ENCODE measurements at places on chromosomes 16 and 17. TPM values are rescaled to one million over a fixed set of nuclear protein-coding genes. Genes with fewer than 3 reads are reported as not detected.

GRCh38 chr17:60139438-60140285 lies 10.1 kb upstream of the CA4 start:
- DNase-seq = no peak

Gene CACNG5
- total RNA-seq = not detected

Gene SCN4A
- under 0.01 TPM for total RNA-seq

GRCh38 chr17:57915985-57916757 lies 39.0 kb downstream of the CUEDC1 start:
- DNase-seq = no peak

DNA sequence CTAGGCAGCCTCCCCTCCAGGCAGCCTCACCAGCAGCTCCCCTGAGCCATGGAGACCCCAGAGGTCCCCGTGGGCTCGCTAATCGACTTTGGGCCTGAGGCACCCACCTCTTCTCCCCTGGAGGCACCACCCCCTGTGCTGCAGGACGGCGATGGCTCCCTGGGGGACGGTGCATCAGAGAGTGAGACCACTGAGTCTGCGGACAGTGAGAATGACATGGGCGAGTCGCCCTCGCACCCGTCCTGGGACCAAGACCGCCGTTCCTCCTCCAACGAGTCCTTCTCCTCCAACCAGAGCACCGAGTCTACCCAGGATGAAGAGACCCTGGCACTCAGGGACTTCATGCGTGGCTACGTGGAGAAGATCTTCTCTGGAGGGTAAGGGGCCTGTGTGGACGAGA lies 39.4 kb downstream of the KIAA0513 start:
- DNase-seq = no peak

Gene TOM1L1
- total RNA-seq = 26.4 TPM

DNA sequence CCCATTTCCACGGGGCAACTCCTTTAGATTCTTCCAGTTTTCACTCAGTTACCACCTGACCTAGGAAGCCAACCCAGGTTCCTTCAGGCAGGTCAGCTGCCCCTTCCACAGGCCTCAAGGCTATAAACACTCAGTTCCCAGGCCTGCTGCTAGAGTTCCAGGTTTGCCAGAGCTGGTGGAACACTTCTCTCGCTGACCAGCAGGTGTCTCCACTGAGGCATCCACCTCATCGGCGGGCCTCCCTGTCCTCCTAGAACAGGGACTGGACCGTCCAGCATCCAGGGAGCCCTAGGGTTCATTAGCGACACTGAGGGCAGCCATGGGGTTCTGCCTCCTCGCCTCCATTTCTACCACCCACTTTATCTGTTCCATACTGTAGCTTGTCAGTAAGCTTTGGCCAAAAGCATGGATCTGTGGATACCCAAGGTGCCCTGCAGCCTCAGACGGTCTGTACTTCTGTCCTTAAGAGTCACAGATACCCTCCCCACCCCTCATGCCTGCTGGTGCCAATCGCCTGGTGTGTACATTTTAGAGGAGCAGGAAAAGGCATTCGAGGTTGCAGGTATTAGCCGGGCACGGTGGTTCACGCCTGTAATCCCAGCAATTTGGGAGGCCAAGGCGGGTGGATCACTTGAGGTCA lies 29.0 kb downstream of the PIMREG start:
- DNase-seq = no peak

- no peak for DNase-seq
These were observed 465.9 kb upstream of the ERCC4 start for GRCh38 chr16:13453938-13454553.

Gene PDIA2
- total RNA-seq = not detected

DNA sequence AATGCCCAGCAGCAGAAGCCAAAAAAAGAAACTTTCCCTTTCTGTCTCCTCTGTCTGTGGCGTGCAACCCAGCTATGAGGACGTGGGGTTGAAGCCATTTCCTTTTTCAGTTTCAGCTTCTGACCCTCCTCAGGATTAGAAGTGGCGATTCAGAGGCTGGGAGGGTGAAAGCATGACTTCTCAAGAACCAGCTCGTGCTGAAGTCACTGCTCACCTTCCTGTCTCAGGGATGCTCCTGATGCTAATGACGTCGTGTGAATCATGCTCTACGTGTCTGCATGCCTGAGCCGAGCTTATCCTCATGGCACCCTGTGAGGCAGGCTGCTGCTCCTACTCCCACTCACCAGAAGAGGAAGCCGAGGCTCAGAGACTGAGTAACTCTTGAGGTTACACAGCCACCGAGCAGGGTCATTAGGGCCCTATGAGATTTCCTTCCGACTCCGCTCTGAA lies 5.7 kb upstream of the LPO start:
- no peak for DNase-seq

- DNase-seq = no peak
These were observed 189.0 kb downstream of the SLC39A11 start for GRCh38 chr17:72903522-72903921.

Gene SALL1
- not detected for total RNA-seq

- no peak for DNase-seq
These were observed 6.6 kb downstream of the GPS1 start for GRCh38 chr17:82058230-82058854.

GRCh38 chr16:8816967-8817655 lies 19.5 kb downstream of the PMM2 start:
- no peak for DNase-seq

Gene RAB26
- total RNA-seq = not detected

DNA sequence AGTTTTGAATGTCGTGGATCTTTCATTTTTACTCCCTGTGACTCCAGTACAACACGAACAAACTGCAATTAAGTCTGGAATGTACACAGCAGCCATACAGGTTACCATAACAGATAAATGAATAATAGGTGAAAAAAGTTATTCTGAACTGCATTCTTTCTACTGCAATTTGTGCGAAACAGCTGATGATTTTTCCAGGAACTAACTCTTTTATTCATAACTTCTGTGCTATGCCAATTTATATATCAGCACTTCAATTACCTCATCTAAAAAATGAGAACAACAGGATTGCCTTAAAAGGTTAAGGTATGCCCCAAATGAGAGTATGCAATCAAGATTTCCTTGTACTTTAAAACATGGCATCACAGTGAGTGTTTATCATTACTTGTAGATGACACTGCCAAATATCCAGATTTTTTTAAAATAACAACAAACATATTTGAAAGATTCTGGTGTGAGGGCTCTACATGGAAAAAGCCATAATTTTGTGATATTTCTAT lies 238.9 kb downstream of the CDH8 start:
- no peak for DNase-seq

DNA sequence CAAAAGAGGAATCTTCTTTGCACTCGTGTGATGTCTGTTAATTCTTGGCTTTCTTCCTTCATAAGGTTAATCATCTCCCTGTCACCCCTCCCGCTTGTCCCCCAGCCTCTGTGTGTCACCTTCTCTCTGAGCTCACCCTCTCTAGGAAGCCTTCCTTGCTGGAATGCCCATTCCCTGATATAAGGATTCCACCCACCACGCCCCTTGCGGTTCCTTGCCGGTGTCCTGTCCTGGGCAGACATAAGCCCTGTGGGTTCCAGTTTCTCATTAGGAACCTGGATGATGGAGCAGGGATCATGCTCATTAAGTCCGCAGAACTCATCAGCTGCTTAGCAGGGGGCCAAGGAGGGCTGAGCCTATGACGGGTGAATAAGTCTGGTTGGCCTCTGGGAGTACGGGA lies 559.3 kb downstream of the MAF start:
- DNase-seq = no peak

Gene TMED6
- total RNA-seq = not detected

Gene KRTAP4-9
- not detected for total RNA-seq

DNA sequence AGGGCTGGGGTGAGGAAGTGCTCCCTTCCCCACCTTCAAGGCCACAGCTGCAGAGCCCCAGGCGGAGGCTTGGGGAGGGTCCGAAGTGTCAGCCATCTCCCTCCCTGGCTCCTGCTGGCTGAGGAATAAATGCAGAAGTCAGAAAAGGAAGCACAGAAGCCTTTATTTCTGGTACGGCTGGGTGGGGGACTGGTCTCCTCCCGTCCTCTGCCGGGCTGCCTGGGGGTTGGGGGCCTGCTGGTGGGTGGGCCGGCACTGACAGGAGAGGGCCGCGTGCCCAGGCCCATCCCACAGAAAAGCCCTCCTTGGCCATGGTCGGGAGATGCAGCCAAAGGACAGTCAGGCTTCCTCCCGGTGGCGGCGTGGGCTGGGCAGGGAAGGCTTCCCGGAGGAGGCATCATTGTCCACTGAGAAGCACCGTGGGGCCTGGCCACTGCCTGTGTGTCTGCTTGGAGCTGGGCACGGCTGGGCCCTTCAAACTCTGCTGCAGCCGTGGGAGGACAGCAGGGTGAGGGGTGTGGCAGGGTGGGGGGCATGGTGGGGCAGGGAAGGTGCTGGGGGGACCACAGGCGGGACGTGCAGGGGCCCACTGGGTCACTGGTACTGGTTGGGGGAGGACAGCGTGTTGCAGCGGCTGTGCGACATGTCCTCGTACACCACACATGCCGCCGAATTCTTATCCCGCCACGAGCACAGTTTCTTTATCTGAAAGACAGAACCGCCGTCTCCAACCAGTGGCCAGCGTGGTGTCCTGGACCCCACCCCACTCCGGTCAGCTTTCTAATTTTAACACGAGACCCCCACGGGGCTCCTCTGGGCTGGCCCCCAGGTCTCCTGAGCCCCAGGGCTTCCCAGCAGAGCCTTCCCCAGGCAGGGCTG lies 2.4 kb downstream of the CD7 start:
- no peak for DNase-seq

DNA sequence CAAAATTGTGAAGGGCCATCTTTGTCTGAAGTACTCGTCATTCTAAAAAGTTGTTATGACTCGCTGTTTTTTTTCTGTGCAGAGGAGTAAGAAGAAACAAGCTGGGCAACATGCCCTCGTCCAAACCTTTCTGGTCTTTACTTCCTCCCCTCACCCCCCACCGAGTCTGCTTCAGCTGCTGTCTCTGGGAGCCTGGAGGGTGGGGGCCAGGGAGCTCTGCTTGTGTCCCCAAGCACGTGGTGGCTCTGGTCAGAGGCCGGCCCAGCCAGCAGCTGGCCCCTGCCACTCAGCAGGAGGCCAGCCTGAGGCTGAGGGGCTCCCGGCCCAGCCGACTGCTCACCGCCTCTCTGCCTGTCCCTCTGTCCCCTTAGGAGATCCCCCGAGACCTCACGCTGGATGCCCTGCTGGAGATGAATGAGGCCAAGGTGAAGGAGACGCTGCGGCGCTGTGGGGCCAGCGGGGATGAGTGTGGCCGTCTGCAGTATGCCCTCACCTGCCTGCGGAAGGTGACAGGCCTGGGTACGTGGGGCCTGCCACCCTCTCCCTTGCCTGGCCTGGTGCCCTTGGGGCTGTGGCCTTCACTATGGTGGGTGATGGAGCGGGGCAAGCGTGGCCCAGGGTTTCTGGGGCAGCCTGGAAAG lies 53.7 kb upstream of the LGALS9 start:
- DNase-seq = no peak

DNA sequence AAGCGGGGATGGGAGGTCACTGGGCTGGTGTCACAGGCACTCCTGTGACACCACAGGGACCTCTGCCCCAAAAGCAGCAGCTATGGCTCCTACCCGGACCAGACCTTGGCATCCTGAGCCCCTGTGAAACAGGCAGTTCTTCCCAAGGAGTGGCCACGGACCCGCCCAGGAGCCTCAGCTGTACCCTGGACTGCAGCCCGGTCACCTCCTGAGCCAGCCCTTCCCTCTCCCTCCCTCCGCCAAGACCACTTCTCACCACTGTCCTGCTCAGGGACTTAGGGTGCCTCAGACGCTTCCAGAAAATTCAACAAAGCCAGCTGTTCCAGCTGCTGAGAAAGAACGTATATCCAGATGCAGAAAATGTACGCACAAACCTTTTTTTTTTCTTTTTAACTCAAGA lies 13.9 kb upstream of the NCBP3 start:
- no peak for DNase-seq

Gene HID1
- 13.5 TPM for total RNA-seq

DNA sequence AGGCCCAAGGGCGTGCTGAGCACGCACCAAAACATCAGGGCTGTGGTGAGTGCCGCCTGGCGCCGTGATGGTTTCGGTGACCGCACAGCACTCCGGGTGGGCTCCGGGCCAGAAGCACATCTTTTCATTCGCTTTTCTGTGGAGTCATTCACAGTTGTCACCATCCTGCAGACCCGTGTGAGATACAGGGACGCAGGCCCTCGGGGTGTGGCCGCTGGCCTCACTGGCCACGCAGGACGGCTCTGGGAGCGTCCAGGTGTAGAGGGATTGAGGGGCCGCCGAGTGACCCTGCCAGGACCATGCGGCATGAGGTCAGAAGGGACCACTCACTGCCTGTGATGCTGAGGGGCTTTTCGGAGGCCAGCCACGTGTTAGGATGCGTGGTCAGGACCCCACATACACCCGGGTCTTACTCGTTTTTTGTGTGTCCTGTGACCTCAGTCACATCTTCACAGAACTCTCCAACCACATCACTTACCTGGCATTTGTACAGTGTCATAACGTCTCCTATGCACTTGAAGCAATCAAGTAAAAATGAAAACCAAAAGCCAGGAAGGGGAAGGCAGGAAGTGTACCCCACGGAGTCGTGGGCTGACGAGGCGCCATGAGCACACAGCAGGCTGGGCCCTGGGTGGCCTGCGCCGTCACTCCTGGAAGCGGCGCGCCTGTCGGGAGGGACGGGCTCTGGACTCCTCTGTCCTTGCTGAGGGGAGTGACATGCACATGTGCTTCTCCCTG lies 7.8 kb downstream of the ACSF3 start:
- no peak for DNase-seq

DNA sequence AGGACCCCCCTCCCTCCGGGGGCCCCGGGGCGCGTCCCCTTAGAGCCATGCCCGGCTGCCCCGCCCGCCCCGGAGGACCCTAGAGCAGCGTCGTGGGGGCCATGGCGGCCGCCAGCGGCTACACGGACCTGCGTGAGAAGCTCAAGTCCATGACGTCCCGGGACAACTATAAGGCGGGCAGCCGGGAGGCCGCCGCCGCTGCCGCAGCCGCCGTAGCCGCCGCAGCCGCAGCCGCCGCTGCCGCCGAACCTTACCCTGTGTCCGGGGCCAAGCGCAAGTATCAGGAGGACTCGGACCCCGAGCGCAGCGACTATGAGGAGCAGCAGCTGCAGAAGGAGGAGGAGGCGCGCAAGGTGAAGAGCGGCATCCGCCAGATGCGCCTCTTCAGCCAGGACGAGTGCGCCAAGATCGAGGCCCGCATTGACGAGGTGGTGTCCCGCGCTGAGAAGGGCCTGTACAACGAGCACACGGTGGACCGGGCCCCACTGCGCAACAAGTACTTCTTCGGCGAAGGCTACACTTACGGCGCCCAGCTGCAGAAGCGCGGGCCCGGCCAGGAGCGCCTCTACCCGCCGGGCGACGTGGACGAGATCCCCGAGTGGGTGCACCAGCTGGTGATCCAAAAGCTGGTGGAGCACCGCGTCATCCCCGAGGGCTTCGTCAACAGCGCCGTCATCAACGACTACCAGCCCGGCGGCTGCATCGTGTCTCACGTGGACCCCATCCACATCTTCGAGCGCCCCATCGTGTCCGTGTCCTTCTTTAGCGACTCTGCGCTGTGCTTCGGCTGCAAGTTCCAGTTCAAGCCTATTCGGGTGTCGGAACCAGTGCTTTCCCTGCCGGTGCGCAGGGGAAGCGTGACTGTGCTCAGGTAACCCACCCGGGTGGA lies 759 bp downstream of the ALKBH5 start:
- DNase-seq = no peak

- DNase-seq = no peak
These were observed 20.9 kb downstream of the TNS4 start for GRCh38 chr17:40480501-40481003.

Gene ZNF205
- 10.6 TPM for total RNA-seq

Gene STX8
- total RNA-seq = 104 TPM

- DNase-seq = no peak
These were observed 8.4 kb downstream of the FBXO47 start for GRCh38 chr17:38958756-38959155.

Gene CCL1
- not detected for total RNA-seq

Measured in esophagus muscularis mucosa (tissue), 4 donors.